ENCODE measurements at places on chromosomes 12 and 14. TPM values are rescaled to one million over a fixed set of nuclear protein-coding genes. Genes with fewer than 3 reads are reported as not detected.
A peak's percentile ranks its signal among the peaks of the same experiment; 100 is the strongest.

SMCO2 gene
- not detected for total RNA-seq

TAS2R9 gene
- total RNA-seq, result not detected

SIRT4 gene
- total RNA-seq, result not detected

ATL1 gene
- 6.9 TPM for total RNA-seq

PTPRR gene
- 0.98 TPM for total RNA-seq

SLC25A47 gene
- total RNA-seq, result not detected

ITGB7 gene
- 3.7 TPM for total RNA-seq

WNT5B gene
- 7.6 TPM for total RNA-seq

AHNAK2 gene
- total RNA-seq, result 180 TPM

KRT82 gene
- total RNA-seq, result not detected

CLEC4A gene
- 2.2 TPM for total RNA-seq

ARHGAP9 gene
- total RNA-seq, result 28.7 TPM

- no peak overlapping the region for H3K4me3 ChIP-seq
- H3K27ac ChIP-seq, result no peak overlapping the region
- peaks cover 8% of the 10 kb centered on the region for H3K27me3 ChIP-seq
- no peaks in the 10 kb centered on the region for H3K36me3 ChIP-seq
- H3K4me1 ChIP-seq, result peaks cover 9% of the 10 kb centered on the region
Observed at GRCh38 chr12:114401328-114402083, 4.4 kb downstream of the TBX5 start.

DNA sequence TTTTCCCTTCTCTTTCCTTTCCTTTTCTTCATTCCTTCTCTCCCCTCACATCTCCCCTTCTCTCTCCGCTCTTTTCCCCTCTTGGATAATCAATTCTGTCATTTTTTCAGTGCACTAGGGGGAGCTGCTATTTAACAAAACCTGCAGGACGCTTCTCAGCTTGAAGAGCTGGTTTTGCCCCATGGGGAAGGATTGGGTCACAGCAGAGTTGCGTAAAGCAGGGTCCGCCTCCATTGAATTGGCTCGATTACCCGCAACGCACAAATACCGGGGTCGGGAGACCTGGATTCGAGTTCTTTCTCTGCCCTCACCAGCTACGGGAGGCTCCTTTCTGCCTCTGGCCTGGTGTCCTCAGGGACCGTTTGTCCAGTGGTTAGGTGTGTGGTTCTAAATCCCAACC lies 42.1 kb upstream of the CHGA start:
- no peak overlapping the region for H3K4me3 ChIP-seq
- DNase-seq, result no peak
- H3K4me1 ChIP-seq, result no peaks in the 10 kb centered on the region
- H3K27ac ChIP-seq, result no peak overlapping the region

DNA sequence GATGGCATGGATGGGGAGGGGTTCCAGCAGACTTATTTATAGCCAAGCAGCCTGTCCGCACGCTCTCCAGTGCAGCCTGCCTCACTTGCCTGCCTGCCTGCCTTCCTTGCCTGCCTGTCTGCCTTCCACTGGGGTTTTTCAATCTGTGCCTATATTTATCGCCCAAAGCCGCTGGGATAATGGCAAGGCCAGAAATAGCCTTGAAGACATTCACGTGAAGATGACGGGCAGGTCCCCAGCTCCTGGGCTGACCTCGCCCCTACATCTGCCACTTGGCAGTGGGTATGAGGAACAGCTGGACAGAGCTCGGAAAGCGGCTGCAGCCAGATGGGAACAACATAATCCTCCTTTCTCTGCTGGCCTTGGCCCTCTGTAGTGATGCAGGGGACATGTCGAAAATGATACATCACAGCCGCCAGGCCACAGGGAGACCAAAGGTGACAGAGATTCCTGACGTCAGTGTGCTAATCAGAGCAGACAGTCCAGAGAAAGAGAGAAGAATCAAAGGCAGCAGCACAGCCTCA lies 53.3 kb downstream of the PITPNM2 start:
- peak overlapping the region; percentile 64 for H3K27ac ChIP-seq
- no peaks in the 10 kb centered on the region for H3K27me3 ChIP-seq
- peaks cover 47% of the 10 kb centered on the region for H3K4me1 ChIP-seq
- H3K36me3 ChIP-seq, result no peaks in the 10 kb centered on the region

- no peaks in the 10 kb centered on the region for H3K36me3 ChIP-seq
- no peak overlapping the region for H3K4me3 ChIP-seq
- no peaks in the 10 kb centered on the region for H3K27me3 ChIP-seq
- no peak overlapping the region for H3K27ac ChIP-seq
Observed at GRCh38 chr12:42862055-42862454, 272.5 kb upstream of the PRICKLE1 start.

DNA sequence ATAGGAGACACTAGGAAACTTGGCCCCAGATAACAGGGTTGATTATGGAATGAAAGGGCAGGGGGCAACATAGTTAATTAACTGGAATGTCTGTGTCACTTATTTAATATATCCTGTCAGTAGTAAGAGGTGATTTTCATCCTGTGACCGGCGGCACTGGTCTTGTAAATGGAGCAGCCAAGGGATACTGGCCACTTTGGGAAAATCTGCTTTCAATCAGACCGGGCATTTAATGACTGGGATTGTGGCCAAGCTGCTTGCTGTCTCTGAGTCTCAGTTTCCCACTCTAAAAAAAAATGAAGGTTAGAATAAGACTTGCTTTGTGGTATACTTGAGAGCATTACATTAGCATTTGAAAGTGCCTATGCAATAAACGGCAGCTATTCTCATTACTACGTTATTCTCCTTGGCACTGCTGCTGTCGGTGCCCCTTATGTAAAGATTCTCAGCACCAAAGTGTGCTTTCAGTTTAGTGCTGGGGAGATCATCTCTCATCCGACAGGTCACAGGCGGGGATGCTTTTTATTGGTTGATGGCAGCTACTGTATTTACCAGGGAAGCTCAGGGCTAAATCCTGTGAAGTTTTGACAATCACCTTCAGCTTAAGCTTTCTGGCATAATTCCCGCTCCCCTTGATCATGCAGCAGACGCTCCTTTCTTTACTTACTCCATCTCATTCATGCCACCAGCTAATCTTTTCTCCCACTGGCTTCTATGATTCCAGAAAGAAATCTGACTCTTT lies 162.1 kb downstream of the ESRRB start:
- peaks cover 5% of the 10 kb centered on the region for H3K4me1 ChIP-seq
- DNase-seq, result no peak
- H3K27ac ChIP-seq, result no peak overlapping the region

DNA sequence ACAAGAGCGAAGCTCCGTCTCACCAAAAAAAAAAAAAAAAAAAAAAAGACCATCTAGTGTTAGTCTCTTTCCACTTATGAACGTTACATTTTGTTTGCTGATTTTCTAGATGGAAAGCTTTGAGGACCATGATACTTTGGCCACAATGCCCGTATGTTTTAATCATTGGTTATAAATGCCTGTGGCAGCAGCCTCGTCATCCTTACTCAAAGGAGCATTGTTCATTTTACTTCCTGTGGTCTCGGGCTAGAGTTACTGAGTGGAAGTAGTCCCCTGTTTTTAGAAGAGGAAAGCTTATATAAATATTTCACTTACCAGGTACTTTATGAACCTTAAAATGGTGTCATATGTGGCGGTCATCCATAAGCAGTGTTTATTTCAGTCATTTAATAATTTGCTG lies 359.9 kb downstream of the AEBP2 start:
- no peaks in the 10 kb centered on the region for H3K4me1 ChIP-seq
- no peaks in the 10 kb centered on the region for H3K36me3 ChIP-seq
- no peak overlapping the region for H3K27ac ChIP-seq
- DNase-seq, result no peak

GRCh38 chr14:61474701-61475100 lies 153.3 kb downstream of the PRKCH start:
- H3K27ac ChIP-seq, result peak overlapping the region; percentile 88
- H3K36me3 ChIP-seq, result no peaks in the 10 kb centered on the region
- DNase-seq, result peak; percentile 67
- H3K4me1 ChIP-seq, result peaks cover 76% of the 10 kb centered on the region
- no peaks in the 10 kb centered on the region for H3K27me3 ChIP-seq

- no peak for DNase-seq
- no peaks in the 10 kb centered on the region for H3K4me1 ChIP-seq
- H3K36me3 ChIP-seq, result no peaks in the 10 kb centered on the region
- peak within 1 kb of the TSS; percentile 42 for H3K27ac ChIP-seq
Observed at GRCh38 chr12:81759190-81760051, at the start of gene PPFIA2. Gene PPFIA2, minus strand, starts transcription at chr12:81759350.

DNA sequence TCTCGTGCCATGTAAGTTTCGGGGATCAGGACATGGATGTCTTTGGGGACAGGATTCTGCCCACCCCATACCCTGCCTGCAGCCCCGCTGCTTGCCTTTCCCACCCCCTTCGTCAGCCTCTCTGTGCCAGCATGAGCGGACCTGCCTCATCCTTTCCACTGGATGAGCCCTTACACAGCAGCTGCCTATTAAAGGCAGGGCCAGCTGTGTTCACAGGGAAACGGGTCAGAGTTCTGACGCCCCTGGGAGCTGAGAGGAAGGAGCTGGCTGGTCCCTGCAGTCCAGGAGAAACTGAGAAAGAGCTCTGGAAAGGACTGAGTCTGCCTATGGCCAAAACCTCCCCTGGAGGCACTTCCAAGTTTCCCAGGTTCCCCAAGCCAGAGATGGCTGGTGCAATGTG lies 83.5 kb upstream of the NCOR2 start:
- no peaks in the 10 kb centered on the region for H3K27me3 ChIP-seq
- H3K36me3 ChIP-seq, result no peaks in the 10 kb centered on the region
- H3K4me3 ChIP-seq, result no peak overlapping the region
- no peak for DNase-seq
- H3K27ac ChIP-seq, result no peak overlapping the region

DNA sequence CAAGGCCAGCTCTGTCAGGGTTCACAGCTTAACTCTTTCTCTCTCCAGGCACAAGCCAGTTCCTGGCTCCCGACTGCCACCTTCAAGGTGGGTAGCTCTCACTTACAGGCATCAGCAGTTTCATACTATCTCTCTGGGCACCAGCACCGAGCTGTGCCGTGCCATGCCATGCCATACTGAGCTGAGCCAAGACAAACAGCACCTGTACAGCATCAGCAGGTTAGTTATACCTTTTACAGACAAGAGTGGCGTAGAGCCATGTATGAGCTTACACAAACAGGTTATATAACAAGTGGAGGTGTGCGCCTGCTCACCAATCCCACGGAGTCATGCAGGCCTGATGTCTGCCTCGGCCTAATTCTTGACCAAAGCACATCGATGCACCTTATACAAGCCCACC lies 1098.7 kb downstream of the AACS start:
- H3K4me3 ChIP-seq, result no peak overlapping the region
- no peak overlapping the region for H3K27ac ChIP-seq
- H3K27me3 ChIP-seq, result no peaks in the 10 kb centered on the region
- no peaks in the 10 kb centered on the region for H3K36me3 ChIP-seq
- H3K4me1 ChIP-seq, result no peaks in the 10 kb centered on the region

DNA sequence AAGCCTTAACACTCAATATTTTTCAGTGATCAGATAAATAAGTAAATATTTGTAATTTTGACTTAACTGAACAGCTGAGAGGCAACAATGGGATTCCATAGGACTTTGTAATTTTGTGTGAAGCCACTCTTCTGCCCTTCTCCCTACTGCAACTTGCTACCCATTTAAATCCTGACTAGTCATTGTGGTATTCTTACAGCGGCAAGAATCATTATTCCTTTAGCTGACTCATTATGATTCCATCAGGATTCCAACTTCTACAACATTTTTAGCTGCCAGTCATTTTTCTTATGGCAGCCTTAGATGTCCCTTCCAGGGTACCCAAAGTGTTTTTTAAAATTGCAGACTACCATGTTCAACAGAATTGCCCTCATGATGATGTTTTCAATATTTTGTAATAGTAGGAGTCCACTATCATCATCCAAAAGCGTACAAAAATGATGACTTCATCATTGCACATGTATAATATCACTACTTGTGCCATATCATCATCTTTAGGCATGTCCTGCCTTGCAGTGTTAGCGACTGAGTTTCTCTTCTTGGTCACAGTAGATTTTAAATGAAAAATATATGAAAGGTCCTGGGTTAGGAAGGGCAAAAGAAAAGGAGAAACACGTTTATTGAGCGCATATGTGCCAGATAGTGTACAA lies 5.1 kb upstream of the MAGOHB start:
- no peaks in the 10 kb centered on the region for H3K4me1 ChIP-seq
- no peak overlapping the region for H3K27ac ChIP-seq
- H3K27me3 ChIP-seq, result no peaks in the 10 kb centered on the region
- H3K36me3 ChIP-seq, result no peaks in the 10 kb centered on the region

GRCh38 chr12:15937902-15938301 lies 26.8 kb downstream of the DERA start:
- H3K4me3 ChIP-seq, result no peak overlapping the region
- no peaks in the 10 kb centered on the region for H3K36me3 ChIP-seq
- H3K4me1 ChIP-seq, result no peaks in the 10 kb centered on the region
- H3K27ac ChIP-seq, result no peak overlapping the region
- H3K27me3 ChIP-seq, result no peaks in the 10 kb centered on the region

DNA sequence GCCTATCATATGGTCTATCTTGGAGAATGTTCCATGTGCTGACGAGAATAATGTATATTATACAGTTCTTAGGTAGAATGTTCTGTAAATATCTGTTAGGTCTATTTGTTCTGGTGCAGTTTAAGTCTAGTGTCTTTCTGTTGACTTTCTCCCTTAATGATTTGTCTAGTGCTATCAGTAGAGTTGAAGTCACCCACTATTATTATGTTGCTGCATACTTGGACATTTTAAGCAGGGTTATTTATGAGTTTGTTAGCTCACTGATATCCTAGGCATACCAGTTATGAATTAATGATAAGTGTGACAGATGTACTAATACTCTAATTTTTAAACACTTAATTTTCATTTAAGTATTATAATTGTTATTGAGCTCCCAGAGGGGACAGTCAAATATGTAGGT lies 292.5 kb downstream of the AKAP6 start:
- H3K27me3 ChIP-seq, result no peaks in the 10 kb centered on the region
- H3K36me3 ChIP-seq, result no peaks in the 10 kb centered on the region
- H3K4me1 ChIP-seq, result no peaks in the 10 kb centered on the region
- H3K4me3 ChIP-seq, result no peak overlapping the region

- H3K4me3 ChIP-seq, result no peak overlapping the region
- DNase-seq, result no peak
- no peaks in the 10 kb centered on the region for H3K27me3 ChIP-seq
Observed at GRCh38 chr14:35747379-35747778, 61.7 kb downstream of the RALGAPA1 start.

DNA sequence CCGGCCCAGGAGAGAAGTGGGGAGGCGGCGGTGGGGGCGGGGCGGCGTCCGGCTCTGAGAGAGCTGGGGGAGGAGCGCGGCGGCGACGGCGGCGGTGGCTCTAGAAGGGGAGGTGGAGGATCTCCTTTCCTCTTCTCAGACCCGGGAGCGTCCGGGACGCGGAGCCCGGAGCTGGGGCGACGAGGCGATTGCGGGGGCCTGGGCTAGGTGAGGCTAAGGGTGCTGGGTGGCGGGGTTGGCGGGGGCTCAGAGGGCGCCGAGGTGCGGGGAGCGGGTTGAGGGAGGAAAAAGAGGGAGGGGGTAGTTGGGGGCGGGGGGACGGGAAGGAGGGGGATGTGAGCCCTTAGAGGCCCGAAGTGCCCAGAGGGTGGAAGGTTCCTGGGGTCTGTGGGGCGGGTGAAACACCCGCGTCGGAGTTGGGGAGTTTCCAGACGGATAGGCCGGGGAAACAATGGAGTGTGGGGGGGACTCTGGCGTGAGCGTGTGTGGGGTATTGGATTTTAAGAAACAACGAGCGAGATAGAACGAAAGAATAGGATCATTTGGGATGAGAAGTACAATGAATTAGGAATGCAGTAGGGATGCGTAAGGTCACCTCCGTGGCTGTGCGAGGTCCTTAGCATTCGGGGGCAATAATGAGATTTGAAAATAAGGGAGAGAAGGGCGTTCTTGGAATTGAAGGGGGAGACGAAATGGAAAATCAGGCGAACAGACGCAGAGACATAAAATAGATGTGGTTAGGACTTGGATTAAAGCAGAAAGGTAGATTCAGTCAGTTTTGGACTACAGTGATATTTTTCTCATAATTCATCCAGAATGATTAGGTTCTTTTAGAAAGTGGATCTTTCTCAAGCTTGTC lies at the start of gene SPATS2:
Gene SPATS2 (plus strand): TSS at position 82 of the 859 bp plus-strand sequence. CDS start 93,551 bp downstream, outside the sequence.
- peaks cover 54% of the 10 kb centered on the region for H3K4me1 ChIP-seq
- DNase-seq, result no peak
- H3K36me3 ChIP-seq, result no peaks in the 10 kb centered on the region
- H3K27ac ChIP-seq, result peak within 1 kb of the TSS; percentile 97
- H3K4me3 ChIP-seq, result peak within 1 kb of the TSS; percentile 83
